ENCODE measurements at places on chromosomes 6 and 20. TPM values are rescaled to one million over a fixed set of nuclear protein-coding genes. Genes with fewer than 3 reads are reported as not detected.

SFT2D1 gene
- 26.6 TPM for total RNA-seq

GRCh38 chr6:40880906-40881305 is 158.1 kb downstream of the UNC5CL start:
- no peak for ATAC-seq

GRCh38 chr6:22099923-22100322 is 196.9 kb downstream of the PRL start:
- ATAC-seq, result no peak

GRCh38 chr6:12229332-12229731 is 60.8 kb upstream of the EDN1 start:
- ATAC-seq, result no peak

- peak; percentile 36 for ATAC-seq
Measured at GRCh38 chr20:47973519-47974233, 188.4 kb upstream of the SULF2 start.
